Central memory CD4-positive, alpha-beta T cell (primary cell): ENCODE measurements at places on chromosomes 6 and 20.

DNA sequence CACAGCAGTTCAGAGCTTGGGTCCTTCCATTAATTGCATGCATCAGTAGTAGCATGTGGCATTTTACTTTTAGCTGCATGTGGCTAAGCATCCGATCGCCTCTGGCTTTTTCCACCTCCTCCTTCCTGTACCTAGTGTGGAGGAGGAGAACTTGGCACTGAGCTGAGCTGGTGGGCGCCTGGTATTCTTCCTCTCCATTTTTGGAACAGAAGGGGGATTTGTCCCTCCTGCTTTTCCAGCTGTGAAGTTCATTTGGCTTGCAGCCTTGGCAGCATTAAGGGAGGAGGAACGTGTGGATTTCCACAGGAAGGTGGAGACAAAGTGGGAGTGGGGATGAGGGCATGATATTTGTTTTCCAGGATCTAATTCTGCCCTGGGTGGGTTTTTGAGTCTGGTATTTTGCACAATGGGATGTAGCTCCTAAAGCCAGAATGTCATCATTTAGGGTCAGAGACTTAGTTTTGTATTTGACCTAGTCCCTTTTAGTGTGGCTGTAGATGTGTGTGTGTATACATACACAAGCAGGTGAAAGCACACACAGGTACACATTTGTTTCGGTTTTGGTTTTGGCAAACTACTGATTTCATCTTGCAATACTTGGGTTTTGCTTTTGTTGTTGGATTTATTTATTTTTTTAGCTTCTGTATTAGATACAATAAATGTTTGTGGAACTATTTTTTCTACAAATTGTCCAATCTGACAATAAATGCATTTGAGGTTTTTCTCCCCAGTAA is 90.0 kb downstream of the SASH1 start:
- DNase-seq, result no peak

DNA sequence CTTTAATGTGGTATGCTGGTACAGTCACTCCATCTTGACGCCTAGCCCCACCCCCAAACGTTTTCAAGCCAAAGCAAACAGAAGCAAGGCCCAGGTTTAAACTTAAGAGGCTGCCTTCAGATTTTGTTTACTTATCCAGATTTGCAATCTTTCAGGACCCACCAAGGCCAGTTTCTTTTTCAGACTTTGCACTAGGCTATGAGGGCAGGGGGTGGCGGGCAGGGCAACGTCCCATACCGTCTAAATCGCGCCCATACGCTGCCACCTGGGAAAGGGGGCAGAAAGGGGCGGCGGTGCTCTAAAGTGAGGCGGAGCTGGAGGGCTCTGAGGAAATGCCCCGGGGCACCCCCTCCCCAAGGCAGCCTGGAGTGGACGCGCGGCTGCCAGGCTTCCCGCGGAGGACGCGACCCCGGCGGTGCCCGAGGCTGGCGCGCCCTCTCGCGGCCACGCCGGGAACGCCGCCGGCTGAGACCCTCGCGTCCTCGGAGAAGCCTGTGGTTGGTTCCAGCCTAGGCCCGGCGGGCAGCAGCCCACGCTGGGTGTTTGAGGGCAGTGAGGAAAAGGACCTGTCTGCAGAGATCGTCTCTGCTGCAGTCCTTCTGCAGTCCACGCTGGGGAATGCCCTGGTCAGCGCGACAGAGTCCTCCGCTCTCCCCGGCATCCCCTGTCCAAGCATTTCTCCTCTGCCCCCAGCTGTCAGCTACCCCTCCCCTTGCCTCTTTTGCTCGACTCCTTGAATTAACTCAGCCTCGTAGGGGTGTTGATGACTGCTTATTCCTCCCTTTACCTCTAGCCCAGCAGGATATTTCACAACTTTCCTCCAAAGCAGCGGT is 129.2 kb upstream of the PRND start:
- peak; percentile 30 for DNase-seq

DNA sequence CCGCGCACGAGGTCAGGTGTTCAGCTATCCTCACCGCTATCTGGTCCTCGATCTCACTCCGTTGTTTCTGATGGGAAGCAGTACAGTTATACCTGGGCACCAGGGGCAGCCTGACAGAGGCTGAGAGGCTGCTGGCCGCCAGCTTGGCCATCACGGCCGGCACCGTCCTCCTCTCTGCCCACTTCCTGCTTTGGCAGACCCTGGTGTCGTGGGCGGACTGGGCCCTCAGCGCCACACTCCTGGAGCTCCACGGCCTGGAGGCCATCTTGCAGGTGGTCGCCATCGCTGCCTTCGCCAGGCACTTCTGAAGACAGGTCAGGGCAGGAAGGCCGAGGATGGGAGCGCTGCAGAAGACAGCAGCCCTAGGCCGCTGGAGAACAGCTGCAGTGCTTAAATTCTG is 35.2 kb downstream of the NHSL1 start:
- DNase-seq, result no peak

GRCh38 chr6:170207586-170208181 is 83.2 kb downstream of the DLL1 start:
- no peak for DNase-seq

GRCh38 chr6:147400968-147401367 is 107.5 kb upstream of the SAMD5 start:
- DNase-seq, result no peak

DNA sequence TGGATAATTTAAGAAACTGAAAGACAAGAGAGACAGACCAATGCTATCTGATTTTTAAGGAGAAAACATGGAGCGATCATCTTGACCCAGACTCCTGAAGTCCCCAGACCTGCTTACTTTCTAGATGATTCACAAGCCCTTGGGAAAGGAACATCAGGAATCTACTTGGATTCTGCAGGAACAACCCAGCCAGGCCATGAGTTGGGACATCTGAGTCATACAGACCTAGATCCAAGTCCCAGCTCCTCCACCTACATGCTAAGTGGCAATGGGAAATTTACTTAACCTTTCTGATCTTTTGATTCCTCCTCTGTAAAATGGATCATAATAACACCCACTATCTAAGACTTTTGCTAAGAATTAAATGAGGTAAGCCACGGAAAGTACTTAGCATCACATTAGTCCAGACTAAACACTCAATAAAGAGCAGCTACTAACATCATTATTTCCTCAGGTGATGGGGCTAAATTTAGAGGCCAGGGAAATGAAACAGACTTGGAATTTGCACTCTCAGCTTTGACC is 61.0 kb upstream of the MAFB start:
- DNase-seq, result no peak

GRCh38 chr20:25278636-25279361 is 30.9 kb downstream of the PYGB start:
- DNase-seq, result no peak

- no peak for DNase-seq
Measured at GRCh38 chr6:81997090-81997926, 244.8 kb upstream of the TENT5A start.

DNA sequence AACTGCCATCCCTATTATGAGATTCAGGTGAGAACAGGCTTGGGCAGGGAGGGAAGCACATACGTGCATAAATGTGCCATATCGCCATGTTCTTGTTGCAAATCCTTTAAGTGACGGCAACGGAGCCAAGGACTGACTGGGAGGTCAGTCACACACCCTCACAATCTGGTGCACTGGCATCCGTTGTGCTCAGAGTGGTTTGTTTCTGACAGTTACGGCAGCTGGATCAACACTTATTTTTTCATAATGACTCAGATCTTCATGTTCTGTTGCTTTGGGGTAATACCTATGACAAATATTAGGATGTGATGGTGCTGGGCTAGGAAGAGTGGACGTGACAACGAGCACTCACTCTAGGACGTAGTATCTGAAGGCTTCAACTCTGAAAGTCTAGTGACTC is 56.2 kb upstream of the PREP start:
- no peak for DNase-seq

GRCh38 chr6:35230950-35231349 is 17.2 kb downstream of the SCUBE3 start:
- DNase-seq, result no peak

DNA sequence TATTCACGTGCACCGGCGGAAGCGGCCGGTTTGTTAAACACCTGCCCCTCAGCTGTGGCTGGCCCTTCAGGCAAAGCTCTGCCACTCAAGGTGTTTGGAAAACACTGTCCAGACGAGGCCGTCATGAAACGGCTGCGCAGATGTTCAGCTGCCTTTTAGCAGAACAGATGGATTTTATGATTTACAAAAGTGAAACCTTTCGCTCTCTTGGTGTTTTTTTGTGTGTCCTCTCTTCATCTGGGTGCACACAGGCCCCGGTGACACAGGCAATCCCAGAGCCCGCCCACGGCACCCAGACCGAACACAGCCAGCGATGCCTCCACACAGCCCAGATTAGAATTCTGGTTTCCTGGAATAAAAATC is 397.0 kb downstream of the SMOC2 start:
- DNase-seq, result no peak

GRCh38 chr20:5070570-5070969 is 49.2 kb downstream of the PCNA start:
- no peak for DNase-seq

DNA sequence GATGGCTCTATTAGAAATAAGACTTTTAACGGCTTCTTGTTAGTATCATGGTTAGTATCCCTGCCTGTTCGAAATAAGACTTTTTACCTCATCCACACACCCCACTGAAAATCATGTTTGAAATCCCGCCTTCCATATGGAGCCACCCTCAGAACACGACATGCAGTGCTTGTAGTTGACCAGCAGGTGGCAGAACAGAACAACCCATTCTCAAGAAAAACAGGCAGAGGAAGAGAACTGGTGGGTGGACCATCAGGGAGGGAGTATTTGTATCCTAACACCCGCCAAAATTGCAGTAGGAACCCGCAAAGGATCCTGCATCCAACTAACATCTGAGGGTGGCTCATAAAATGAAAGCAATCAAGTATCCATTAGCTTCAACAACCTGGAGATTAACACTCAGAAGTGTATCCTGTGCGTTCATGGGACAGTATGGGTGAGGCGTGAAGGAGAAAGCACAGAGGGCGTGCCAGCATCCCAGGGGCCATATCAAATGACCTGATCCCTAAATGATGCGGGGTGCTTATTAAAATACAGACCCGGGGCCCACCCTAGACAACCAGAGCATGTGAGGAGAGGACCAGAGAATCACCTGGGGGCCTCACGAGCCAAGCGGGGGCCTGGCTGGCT is 89.6 kb upstream of the NHSL1 start:
- peak; percentile 45 for DNase-seq

DNA sequence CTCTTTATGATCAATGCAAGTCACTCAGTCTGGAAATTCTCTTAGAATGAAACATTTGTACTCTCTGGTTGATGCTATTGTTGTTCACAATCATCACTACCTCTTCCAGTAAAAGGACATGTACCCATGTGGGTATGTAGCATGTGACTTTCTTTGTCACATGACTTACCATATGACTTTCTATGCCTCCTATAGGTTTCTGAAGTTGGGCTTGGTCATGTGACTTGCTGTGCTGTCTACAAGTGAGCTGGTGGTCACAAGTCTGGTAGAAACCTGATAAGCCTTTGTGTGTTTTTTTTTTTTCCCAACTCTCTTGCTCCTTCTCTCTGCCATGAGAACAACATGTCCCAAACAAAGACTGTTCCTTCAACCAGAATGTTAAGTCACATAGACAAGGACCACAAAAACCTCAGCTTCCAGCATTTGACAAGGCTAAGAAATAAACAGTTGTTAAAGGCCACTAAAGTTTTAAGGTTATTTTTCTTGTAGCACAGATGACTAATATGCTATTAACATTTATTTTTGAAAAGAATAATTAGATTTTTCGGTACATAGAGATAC is 379.2 kb upstream of the SLC35B3 start:
- DNase-seq, result no peak

GRCh38 chr6:161434921-161435747 is 161.3 kb upstream of the AGPAT4 start:
- DNase-seq, result no peak

- DNase-seq, result peak; percentile 9
Measured at GRCh38 chr6:69232911-69233448, 563.8 kb downstream of the LMBRD1 start.

DNA sequence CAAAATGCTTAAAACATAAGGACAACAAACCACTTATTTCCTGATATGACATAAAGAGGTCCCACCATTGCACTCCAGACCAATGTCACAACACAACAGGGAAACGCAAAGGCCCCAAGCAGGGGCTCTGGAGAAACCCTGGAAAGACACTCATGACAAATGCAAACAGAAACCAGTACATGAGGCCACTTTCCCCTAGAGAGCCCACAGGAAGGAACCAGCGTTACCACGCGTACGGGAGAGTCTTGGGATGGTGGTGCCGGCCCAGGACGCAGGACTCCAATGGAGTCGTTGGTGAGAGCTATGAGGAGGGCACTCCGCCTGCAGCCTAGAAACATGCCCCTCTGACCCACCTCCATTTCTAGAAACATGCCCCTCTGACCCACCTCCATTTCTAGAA is 20.2 kb downstream of the GMEB2 start:
- no peak for DNase-seq

GRCh38 chr6:41373919-41374617 is 38.7 kb downstream of the NCR2 start:
- DNase-seq, result no peak

DNA sequence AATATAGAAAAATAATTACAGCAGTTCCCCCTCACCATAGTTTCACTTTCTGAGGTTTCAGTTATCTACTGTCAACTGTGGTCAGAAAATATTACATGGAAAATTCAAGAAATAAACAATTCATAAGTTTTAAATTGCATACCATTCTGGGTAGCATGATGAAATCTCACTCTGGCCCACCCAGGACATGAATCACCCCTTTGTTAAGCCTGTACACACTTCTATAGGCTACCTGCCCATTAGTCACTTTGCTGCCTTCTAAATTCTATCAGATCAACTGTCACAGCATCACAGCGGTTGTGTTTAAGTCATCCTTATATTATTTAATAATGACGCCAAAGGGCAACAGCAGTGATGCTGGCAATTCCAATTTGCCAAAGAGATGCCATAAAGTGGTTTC is 140.3 kb upstream of the RUNX2 start:
- no peak for DNase-seq

DNA sequence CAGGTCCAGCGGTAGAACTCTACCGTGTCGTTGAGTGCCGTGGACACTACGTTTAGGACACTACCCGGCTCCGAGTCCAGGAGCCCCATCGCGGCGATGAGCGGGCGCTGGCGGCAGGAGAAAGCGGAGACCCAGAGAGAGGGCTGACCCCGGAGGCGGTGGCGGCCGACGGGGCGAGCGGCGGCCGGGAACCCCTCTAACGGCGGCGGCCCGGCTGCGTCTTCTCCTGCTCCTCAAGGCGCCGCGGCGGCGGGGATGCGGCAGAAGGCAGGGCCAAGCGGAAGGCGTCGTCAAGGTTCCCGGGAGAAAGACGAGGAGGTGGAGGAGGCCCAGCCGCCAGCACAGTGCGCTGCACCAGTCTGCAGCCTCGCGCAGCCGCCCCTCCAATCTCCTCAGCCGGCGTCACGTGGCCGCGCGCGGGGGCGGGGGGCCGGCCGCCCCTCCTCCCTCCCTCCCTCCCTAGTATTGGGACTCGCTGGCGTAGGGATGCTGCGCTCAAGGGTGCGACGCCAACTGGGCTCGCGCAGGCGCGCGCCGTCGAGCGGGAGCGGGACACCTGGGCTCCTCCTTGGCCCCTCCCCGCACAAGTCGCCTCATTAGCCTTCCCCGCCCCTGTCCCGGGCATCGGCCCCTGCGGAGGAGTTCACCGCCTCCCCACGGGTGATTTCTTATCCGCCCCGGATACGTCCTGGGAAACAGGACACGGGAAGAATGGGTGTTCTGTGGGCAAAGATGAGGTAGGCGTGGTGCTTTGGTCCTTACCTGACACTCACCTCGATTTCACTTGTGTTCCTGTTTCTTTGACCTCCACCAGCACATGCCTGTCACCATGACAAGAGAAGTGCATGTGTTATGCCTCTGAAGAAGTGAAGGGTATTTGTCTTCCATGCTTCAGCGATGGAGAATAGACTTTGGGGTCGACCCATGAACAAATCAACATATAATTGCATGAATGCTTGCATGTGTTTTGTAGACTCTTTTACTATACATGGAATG is at the start of gene ELOVL4:
Gene ELOVL4, minus strand, starts transcription at position 363 of the 996 bp plus-strand sequence. Its CDS starts 274 bp downstream, at position 89.
- DNase-seq, result peak; percentile 47

- no peak for DNase-seq
Measured at GRCh38 chr20:25489221-25489871, 81.9 kb downstream of the GINS1 start.
